ENCODE measurements at places on chromosomes 2 and 18.
A peak's percentile ranks its signal among the peaks of the same experiment; 100 is the strongest.

DNA sequence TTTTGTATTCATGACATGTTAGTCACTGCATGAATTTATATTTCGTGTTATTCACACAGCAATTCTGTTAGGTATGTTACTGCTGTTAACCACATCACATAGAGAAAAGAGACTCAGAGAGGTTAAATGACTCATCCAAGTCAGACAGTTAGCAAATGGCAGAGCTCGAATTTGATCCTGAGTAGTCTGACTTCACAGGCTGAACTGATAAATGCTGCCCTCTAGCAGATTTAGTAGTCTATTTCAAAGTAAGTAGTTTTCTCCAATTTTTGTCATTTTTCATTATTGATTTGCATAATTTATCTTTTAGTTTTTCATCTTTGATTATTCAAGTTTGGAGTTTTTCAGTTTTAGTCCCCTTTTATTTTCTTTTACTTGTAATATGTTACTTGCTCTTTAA is 58.3 kb downstream of the WDR7 start:
- DNase-seq: peak; percentile 74

DNA sequence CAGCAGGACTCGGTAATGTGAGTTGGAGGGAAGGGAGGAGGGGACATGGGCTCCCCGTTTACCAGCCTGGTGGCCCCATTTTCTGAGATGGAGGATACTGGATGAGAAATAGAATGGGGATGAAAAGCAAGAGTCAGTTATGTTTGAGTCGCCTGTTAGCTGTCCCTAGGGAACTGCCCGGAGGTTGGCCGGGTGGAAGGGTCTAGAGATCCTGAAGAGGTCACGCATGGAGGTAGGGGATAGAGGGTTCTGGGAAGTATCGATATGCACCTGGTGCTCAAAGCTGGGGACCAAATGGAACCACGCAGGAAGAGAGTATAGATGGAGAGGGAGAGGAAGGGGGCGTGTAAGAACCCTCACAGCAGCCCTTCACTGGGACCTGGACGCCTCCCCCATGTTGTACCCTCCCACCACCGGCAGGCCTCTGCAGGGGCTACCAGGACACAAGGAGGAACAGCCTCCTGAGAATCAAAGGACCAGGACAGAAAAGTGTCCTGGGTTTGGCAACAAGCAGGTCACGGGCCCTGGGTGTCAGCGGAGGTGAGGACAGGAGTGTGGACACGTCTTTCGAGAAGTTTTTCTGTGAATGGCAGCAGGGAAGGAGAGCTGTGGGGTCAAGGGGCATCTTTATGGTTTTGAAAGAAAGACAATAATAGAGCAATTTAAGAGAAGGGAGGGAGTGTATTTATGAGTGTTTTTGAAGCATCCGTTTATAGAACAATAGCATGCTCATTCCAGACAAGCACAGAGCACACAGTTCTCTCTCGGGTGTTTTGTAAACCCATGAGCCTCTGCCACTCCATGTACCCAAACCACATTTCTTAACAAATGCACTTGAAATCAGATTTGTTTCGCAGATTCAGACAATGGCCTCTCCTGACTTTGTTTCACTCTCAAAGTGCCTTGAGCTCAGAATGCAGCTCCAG is 132.2 kb downstream of the SMAD7 start:
- DNase-seq: no peak

DNA sequence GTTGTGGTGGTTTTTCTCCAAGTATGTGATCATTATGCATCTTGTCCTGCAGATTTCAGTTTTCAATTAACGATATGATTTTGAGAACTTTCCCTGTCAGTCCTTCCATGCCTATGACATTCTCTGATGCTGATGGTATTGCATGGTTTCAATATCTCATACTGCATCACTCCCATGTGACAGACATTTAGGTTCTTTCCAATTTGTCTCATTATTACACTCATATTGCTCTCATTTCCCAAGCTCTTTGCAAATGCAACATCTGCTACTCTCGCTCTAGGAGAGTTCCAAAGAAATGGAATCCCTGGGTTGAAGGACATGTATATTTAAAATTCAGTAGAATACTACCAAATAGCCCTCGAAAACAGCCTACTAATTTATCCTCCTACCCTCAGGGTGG is 125.5 kb downstream of the MARCHF4 start:
- no peak for DNase-seq

GRCh38 chr2:178628605-178629004 is 148.3 kb downstream of the PLEKHA3 start:
- no peak for DNase-seq

- DNase-seq: no peak
Observed at GRCh38 chr2:10007921-10008808, 35.2 kb upstream of the KLF11 start.

DNA sequence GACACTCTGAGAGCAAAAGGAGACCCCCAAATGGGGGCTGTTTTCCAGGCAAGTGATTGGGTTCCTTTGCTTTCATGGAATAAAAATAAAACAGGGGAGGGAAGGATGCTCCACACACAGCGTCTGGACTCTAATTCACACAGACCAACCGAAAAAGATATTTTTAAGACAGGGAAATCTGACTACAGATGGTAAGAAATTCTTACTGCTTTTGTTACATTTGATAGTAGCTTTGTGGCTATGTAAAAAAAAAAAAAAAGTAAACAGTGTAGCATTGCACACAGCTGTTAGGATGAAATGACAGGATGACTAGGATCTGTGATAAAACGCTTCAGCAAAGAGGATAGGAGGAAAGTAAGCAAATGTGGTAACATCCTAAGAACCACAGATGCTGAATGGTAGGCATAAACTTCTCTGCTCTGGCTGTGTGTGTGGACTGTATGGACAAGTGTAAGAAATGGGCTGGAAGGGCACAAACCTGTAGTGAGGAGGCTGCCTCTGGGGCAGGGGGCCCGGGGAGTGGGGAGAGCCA is 207.6 kb downstream of the ANAPC1 start:
- DNase-seq: no peak

GRCh38 chr2:219124381-219125110 is 36.1 kb downstream of the NHEJ1 start:
- peak; percentile 12 for DNase-seq

DNA sequence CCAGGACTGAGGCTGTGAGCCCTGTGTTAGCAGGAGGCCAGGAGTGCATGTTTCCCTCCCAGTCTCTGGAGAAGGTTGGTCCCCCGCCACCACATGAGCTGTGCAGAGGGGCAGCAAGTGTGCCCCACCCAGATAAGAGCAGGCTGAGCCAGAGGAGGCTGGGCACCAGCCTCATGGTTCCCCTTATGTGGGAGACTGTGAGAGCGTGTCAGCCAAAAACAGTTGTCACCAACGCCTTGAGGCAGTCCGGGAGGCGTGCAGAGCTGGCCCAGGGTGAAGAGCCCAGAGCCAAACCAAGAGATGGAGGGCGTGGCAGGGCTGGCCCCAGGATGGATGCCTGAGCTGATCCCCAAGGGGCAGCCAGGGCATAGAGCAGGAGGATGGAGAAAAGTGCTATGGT is 128.7 kb upstream of the GLI2 start:
- DNase-seq: no peak

DNA sequence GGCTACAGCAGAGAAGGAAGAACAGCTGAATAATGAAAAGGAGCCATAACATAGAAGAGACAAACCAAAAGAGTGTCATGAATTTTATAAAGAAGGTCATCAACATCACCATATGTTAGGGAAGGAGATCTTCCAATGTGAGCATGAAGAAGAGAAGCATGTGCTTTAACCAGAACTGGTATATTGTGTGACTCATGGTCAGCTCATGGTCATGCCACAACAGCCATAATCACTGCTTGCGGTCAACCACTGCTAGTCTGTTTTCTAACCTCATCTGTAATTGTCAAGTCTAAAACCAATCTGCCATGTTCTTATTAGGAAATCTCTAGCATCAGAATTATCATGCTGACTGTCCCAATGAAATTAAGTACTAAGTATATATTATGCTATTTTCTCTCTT is 204.1 kb upstream of the VRK2 start:
- DNase-seq: no peak

DNA sequence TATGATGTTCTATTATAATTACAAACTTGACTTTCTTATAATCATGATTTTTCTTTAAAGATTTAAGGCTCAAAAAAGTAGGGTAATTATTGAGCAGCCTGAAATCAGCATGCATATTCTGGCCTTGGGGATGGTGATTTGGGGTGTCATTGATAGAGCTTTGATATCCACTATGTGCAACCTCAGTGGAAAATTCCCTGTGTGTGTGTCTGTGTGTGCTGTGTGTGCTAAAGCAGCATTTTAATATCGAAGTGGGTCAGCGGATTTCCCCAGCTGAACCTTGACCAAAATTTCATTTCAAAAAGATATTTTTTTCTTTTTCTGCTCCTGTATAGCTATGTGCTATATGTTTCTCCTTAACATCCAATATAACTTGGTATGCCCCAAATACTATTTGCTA is 11.6 kb downstream of the KCNJ3 start:
- no peak for DNase-seq

All from CD4-positive, alpha-beta T cell treated with Interleukin-15 for 4 hours (primary cell).